GOT3 (cell line): ENCODE measurements at places on chromosomes 5 and 9.

DNA sequence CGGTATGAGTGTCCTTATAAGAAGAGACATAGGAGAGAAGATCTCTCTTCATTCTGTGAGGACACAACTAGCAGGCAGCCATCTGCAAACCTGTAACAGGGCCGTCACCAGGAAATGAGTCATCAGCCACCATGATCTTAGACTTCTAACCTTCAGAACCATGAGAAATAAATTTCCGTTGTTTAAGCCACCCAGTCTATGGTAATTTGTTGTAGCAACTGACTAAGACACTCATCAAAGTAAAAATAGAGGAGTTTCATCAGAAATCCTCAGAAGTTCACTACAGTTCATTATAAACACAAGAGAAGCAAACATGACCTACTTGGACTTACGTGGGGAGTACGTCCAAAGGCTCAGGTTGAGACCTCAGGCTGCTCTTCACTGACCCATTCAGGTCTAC is 357.7 kb downstream of the SEMA5A start:
- no peak for DNase-seq

DNA sequence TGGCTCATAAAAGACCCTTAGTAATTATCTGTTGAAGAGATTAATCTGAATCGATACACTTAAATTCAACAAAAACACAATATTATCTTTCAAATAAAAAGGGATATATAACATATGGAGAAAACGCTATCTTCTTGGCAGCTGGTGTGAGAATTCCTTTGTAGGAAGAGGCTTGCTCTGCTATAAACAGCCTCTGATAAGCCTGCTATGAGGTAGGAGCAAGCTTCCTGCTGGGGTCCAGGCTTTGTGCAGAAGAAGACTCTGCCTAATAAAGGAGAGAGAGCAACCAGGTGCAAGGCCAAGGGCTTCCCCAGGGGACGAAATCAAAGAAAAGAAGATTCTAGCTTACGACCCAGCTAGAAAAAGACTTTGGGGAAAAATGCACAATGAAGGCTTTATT is 43.3 kb upstream of the SSBP2 start:
- no peak for DNase-seq

DNA sequence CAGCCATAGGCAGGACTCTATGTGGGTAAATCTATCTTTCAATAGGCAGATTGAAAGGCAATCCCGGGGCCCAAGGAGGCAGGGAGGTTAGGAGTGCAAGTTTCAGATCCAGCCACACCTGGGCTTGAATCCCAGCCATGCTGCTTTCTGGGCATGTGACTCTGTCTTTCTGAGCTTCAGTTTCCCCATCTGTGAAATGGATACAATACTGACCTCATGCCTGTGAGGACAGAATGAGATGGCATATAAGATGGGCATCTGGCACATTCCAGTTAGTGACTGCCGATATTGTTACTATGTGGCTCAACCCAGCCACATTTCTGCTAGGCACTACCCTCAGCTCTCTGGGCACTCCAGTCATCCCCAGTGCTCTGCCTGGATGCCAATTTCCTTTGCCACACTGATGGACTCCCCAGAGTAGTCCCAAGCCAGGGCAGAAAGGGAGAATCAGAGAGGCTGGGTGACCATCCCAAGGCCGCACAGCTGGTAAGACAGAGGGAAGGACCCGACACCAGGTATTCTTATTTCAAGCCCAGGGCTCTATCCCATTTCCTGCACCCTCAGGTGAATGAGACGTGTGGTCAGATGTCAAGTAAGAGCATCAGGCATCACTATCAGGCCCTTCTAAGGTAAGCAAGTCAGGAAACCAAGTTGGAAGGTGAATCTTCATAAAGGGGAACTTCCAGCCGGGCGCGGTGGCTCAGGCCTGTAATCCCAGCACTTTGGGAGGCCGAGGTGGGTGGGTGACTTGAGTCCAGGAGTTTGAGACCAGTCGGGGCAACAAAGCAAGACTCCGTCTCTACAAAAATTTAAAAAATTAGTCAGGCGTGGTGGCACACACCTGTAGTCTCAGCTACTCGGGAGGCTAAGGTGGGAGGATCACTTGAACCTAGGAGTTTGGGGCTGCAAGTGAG is 38.7 kb downstream of the SH3PXD2B start:
- no peak for DNase-seq

- no peak for DNase-seq
Observed at GRCh38 chr9:104743376-104743985, 4.0 kb upstream of the NIPSNAP3A start.

DNA sequence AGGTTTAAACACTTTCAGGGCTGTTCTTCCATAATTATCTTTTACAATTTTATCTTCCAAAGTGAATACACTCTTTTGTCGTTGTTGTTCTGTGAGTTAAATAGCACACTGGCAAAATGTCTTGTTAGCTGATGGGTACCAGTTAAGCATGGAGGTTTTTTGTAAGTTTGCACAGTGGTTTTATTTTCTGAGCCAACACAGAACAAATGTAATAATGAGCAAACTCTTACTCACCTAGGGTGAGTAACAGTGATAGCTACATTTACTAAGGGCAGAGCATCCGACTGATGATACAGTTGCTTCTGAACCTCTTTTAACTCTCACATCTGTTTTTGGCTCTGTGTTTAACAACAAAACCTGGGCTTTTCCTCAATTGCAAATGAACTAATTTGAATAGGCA is 103.2 kb downstream of the CTNND2 start:
- no peak for DNase-seq

GRCh38 chr9:17470036-17470813 is 108.6 kb upstream of the SH3GL2 start:
- DNase-seq, result no peak

DNA sequence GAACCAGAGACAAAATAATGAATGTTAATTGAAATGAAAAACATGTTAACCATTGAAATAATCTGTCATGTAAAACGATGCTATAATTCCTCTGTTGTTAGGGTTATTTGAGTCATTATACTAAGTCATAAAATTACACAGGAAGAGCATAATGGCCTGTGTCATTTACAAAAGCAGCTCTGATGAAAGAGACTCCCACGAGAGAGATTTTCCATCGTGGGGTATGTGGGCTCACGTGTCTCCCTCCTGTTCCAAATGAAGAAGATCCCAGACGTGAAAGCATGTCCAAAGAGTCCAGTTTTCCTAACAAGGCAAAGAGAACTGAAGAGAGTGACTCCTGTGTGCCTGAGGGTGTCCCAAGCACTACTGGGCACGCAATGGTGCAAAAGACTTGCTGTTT is 379.8 kb downstream of the SPOCK1 start:
- DNase-seq, result no peak

DNA sequence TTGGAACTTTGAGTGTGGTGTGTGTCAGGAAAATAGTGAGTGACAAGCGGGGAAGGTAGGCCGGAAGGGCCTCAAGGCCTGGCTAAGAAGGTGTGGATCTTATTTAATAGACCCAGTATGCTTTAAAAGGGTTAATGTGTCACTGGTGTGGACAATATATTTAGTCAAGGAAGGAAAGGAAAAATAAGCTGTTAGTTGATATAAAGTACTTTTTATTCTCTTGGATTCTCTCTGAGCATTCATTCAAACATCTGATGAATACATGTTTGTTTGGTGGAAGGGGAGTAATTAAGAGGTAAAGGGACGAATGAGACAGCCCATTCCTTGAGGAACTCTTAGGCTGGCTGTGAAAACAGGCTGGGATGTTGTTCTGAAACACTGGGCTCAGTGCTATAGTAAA is 98.9 kb downstream of the MELK start:
- no peak for DNase-seq

DNA sequence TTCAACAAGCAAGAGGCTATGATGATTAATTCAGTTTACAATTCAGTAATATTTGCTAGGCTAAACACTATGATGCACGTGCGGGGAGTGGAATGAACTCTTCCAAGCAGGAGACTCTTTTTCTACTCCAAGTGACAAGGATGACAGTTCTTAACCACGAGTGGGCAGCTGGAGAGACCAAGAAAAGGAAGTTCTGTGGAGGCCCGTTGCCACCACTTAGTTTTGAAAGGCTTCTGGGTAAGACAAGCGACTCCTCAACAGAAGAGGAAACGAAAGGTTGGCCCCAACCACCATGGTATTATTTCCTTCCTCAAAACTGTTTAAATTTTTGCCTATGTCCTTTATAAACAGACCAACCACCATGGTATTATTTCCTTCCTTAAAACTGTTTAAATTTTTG is 2.8 kb downstream of the DCAF12 start:
- DNase-seq, result no peak

GRCh38 chr5:149358294-149358651 is 427 bp downstream of the PCYOX1L start:
- DNase-seq, result no peak

DNA sequence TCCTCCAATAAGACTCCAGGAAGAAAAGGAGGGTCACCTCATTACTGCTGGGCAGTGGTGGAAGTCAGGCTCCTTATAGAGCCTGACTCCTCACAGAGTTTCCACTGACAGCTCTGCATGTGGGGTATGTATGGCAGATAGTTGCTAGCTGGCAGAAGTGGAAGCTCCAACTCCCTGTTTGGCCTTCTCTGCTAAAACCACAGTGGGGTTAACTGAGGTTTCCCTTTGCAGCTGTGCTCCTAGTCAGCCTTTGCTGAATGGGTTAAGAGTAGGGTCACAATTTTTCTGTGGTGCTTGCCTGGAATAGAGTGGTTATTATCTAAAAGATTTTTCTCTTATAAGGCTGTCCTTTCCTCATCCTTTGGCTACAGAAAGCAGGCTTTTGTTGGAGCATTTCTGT is 327.5 kb downstream of the FBXL17 start:
- no peak for DNase-seq

GRCh38 chr5:50564079-50564478 is 102.4 kb upstream of the PARP8 start:
- DNase-seq, result no peak

DNA sequence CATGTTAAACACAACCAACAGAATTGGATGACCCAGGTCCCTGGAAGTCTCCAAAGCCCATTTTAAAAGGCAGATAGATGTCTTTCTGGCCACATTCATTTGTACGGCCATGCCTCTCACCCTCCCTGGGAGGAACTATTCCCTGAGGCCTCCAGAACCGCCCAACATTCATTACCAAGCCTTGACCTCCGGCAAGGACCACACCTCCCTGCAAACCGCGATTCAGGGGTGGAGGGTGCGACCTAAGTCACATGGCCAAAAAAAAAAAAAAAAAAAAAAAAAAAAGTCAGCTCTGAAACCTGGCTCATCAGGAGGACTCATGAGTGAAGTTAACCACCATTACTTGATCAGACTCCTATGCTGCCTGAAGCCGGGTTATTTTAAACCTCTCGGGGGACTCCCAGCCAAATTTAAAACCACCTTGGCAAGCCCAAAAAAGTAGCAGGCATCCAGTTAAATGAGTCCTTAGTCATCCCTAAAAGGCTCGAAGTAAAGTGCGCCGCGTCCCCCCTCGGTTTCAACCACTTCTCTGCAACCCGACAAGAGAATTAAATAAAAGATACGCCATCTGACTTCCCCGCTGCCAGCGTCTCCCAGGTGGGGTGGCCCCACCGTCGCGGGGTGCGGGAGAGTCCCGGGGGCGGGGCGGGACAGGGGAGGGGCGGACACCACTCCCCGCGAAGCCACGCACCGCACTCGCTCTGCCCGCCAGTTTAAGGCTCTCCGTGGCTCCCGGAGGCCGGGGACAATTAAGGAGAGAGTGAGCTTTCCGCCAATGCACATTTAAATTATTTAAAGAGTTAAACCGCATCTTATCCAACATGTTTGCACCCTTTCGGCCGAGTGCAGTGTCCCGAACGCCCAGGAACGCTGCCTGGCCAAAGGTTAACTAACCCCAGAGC is 2.3 kb downstream of the KLF9 start:
- DNase-seq, result no peak

- no peak for DNase-seq
Observed at GRCh38 chr9:134689321-134690181, 47.9 kb downstream of the COL5A1 start.

DNA sequence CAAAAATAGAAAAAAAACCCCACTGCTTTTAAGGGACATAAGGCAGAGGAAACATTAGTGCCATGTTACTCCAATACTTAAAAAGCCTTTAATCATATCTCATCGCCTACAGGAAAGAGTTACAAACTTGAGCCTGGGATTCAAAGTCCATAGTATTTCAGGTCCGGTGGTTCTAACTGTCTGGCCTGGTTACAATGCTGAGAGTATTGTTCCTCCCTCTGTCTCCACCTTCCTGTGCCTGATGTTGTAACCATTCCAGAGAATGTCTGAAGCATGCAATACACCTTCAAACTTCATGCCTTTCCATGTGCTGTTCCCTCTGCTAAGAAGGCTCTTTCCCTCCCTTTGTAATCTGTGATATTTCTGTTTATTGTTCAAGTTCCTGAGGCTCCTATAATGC is 41.6 kb upstream of the SLC36A2 start:
- DNase-seq, result no peak

GRCh38 chr9:4301971-4302427 is 2.1 kb upstream of the GLIS3 start:
- DNase-seq, result peak; percentile 47

GRCh38 chr9:6382681-6383080 is 30.3 kb upstream of the UHRF2 start:
- no peak for DNase-seq

DNA sequence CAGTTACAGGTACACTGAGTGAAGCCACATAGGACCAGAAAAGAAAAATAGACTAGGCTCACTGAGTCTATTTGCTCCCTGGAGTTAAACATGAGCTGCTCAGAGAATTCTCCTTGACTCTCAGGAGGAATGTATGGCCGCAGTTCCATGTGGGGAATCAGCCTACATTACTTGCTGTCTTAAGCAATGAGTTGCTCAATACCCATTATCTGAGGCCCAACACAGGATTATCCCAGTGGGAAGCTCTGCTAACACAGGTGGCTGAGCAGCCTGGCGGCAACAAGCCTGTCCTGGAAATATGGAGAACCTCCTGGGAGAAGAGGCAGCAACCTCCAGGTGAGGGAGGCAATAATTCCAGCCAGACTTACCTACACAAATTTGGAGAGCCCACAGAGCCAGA is 177.5 kb upstream of the NREP start:
- DNase-seq, result no peak

DNA sequence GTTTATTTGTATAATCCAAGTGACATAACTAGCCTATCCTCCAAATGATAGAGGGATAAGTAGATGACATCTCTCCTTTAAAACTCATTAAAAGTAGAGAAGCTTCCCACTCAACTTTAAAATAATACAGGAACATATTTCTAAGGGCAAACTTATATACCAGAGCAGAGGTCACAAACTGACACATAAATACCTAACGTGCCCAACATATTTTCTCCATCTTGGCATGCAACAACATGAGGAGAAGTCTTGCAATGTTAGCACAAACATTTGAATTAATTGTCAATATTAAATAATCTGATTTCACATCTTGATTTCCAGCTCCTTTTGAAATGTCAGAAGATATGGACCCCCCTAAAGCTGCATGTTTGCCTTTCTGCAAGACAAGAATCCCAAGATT is 335.0 kb downstream of the DEPDC1B start:
- no peak for DNase-seq

GRCh38 chr9:34396276-34397214 is 19.8 kb upstream of the MYORG start:
- no peak for DNase-seq

DNA sequence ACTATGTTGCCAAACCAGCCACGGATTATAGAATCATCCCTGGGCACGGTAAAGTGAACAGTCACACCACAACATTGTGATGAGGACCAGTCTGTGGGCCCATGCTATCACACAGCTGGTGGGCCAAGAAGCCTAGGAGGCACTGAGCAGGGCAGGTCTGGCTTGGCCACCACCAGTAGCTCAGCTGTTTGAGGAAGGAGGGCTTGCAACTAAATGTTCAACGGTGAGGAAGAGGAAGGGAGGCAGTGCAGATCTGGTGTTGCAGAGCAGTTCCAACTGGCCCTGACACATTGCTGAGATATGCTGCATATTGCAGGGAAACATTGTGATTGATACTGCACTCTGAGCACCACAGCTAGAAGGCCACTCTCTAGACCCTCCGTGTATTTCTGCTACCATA is 77.9 kb upstream of the ATG10 start:
- DNase-seq, result no peak

- no peak for DNase-seq
Observed at GRCh38 chr5:119031011-119031886, 39.6 kb upstream of the DMXL1 start.
